ENCODE measurements at places on chromosomes 5 and 9.

DNA sequence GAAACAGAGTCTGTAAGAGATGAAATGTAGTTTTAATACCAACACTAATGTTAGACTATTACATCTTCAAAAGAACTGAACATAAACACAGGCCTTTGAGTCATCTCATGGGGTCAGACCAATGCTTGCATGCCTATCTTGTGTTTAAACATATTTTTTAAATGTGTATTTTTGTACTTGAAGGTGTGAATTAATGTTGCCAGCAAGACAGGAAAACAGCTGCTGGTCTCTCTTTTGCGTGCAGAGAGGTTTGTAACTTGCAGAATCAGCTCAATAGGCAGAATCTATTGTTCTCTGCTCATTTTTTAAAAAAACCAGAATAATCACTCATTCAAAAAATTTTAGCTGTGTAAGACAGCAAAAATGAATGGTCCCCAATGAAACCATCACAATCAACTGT is 180.2 kb downstream of the ALDH1A1 start:
- DNase-seq, result no peak

DNA sequence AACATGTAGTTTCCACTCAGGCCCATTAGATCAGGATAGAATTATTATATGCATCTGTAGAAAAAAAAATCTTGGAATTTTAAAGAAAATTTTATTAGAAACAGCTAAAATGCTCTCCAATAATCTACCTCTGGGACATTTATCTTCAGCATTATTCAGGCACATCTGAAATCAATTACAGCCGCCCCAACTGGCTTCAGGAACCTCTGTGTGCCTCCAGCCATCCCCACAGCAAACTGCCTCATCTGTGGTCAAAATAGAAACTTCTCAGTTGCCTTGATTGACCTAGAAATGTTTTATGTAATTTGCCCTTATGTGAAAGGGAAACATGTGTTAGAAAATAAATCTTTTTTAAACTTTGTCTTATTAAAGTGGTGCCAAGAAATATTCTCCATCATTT is 120.1 kb upstream of the LPAR1 start:
- DNase-seq, result peak; percentile 87

GRCh38 chr5:56454219-56454862 is 221.2 kb upstream of the ANKRD55 start:
- no peak for DNase-seq

DNA sequence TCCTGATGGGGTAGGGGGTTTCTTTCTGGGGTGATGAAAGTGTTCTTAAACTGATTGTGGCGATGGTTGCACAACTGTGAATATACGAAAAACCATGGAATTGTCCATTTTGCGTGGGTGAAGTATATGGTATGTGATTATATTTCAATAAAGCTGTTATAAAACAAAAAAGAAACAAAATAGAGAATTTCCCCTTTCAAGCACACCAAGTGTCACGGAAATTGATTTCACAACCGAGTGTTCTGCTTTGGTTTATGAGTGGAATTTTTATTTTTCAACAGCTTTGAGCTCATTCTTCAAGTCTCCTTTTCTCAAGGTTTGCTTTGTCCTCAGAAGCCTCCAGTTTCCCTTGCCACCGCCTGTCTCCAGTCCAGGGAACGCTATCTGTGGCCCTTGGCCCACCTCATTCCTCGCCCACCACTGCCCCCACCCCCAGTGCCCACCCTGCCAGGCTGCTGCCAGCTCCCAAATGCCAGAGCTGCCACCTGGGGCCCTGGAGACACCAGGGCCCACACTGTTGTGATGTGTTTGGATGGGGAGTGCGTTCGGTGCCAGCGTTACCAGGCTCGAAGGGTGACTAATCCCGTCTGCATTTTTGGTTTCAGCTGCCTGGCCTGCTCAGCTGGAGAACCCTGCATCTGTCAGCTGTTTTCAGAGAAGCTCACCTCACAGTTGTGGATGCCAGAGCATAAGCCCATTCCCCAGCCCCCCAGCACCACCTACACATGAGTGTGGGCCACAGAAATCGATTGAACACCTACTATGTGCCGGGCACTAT is 30.4 kb downstream of the DUSP1 start:
- DNase-seq, result peak; percentile 98

DNA sequence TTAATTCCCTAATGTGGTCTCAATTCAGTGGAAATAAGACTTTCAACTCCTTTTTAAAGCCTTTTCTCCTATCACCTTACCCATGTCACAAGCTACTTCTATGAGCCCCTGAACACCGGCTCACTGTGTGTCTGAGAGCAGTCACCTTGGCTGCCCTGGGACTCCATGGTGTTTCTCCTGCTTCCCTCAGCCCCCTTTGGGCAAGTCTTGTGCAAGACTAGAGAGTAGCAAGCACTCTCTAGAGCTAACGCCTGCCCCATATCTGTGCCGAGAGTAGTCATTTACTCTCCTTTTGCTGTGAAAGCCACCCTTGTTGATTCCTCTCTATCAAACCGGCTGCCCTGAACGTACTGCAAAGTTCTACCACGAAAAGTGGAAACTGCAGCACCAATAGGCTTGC is 77.9 kb upstream of the DAB2 start:
- DNase-seq, result no peak

DNA sequence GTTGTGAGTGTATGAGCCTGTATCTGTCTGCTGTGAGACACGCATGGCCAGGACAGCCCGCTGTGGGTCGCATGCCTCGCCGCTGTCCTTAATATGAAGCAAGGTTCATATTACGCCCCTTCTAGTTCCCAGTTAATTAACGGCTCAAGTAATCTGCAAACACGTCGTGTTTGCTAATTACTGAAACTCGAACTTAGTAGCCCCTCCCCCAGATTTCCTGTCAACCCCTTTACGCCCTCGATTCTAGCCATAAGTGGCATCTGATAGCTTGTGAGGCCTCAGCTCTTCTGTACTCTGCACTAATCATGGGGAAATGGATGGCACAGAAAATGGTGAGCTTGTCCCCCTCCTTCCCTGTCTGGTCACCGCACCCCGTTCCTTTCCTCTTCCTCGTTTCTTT is 116.9 kb upstream of the OTULINL start:
- no peak for DNase-seq

DNA sequence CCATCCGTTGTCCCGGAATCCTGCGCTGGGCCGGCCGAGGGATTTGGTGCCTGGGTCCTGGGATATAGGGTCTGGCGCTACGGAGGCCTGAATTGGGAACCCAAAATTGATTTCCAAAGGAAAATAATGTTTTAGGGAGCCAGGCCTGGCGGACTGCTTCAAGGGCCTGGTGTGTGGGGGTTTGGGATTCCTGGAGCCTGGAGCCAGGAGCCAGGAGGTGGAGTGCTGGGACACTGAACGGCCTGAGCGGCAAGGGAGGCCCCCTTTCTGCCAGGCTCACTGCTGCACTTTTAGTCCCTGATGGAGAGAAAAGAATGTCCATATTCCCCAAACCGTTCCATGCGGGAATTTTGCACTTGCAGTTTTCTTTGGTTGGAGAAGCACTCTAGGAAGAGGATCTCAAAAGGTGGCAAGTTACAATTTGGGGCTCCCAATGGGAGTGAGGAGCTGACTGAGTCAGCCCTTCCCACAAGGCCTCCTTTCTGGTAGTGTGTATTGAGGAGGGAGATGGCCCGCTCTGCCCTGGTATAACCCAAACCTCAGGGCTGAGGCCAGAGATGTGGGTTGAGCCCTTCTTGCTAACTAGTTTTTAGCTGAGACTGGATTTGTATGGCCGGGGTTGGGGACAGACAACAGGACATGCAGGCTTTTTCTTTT is 2.2 kb downstream of the LMX1B start:
- DNase-seq, result no peak

DNA sequence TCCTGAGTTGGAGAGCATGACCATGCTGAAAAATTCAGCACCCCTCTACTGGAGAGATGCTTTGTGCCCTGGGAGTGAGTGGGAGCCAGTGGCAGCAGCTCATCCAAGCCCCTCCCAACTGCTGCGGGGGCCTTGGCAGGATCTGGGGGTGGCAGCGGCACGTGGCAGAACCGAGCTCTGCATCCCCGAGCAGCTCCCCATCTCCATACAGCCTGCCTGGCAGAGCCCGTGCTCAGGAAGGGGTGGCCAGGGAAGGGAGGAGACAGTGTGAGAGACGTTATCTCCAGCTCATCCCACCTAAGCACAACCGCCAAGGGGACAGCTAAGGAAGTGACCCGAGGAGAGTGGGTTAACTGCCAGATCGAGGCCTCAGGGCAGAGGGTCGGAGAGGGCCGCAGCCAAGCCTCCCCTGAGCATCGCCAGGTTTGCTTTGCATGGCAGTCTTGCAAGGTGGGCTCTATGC is 17.2 kb upstream of the DPM2 start:
- no peak for DNase-seq

GRCh38 chr9:134221273-134222017 is 57.1 kb upstream of the RNU6ATAC start:
- DNase-seq, result no peak

- no peak for DNase-seq
Observed at GRCh38 chr9:93810028-93810971, 144.9 kb downstream of the BARX1 start.

DNA sequence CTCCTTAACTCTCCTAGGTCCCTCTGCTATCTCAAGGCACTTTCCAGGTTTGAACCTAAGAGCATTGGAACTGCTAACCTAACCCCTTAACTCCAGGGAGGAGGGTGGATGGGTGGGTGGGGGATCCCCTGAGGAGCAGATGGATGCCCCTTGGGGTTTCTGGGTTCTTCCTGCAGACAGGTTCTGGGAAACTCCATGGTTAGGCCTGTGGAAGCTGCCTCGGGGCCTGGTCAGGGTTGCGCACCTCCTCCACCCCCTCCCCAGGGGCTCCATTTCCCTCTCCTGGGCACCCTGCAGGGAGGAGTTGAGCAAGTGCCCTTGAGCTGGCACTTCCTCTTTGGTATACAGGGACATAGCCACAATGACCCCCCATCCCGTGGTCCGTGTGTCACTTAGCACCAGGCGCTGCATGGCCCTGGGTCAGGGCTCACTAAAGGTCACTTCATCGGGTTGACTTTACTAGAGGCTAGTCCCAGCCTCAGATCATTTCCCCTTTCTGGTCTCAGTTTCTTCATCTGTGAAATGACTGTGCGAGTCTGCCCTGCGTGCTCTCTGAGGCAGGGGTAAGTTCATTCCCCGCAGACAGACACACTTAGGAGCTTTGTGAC is 16.0 kb downstream of the CXXC5 start:
- DNase-seq, result no peak
